ENCODE measurements at places on chromosomes 1 and 21.
A peak's percentile ranks its signal among the peaks of the same experiment; 100 is the strongest.

DNA sequence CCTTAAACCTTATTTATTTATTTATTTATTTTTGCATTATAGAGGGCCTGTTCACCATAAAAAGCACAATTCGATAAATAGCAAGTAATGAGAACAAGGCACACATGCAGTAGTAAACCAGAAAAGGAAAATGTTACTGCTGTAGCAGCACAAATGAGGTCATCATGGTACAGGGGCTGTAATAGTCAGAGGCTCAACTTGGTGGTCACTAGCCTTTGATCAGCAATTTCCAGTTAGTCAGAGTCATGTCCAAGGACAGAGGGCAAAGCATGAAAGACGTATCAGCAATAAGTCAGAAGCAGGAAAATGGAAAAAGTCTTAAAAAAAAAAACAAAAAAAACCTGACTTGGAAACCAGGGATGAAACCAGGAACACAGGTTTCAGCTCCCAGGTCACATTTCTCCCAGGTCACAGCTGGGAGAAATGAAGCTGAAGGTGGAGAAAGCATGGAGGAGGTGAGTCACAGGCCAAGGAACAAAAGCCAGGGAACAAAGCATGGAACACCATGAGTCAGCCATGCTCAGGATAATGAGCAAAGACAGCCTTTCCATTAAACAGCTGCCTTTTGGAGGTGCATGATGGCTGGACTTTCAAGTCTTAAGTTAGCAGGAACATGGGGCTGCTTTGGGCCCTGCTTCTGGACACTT, 556.3 kb downstream of the LTN1 start:
- peak; percentile 45 for DNase-seq

DNA sequence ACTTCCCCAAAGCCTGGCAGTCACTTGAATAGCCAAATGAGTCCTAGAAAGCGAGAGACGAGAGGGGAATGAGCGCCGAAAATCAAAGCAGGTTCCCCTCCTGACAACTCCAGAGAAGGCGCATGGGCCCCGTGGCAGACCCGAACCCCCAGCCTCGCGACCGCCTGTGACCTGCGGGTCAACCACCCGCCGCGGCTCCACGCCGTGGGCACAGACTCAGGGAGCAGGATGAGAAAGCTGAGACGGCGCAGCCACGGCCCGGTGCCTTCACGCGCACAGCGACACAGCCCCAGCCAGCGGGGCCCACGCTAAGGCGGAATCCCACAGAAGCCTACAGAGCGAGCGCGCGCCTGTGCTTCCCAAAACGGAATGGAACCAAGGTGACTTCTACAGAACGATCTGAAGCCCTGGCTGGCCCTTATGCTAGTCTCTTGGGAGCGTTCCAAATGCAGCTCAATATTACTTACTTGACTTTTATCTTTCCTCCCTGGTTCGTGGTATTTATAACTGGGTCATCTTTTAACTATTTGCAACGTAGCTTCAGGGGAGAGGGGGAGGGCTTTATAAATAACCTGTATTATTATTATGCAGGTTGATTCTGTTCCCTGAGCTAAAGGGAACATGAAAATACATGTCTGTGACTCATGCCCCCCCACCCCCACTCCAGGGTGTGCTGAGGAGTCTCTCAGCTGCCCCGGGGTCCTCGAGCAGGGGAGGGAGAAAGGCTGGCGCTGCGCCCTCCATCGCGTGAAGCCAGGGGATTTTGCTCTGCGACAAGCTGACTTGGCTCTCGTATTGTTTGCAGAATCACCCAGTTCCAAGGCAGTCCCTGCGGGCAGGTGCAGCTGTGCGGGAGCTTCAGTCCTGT, 1.7 kb downstream of the TSPEAR start:
- DNase-seq: peak; percentile 9

DNA sequence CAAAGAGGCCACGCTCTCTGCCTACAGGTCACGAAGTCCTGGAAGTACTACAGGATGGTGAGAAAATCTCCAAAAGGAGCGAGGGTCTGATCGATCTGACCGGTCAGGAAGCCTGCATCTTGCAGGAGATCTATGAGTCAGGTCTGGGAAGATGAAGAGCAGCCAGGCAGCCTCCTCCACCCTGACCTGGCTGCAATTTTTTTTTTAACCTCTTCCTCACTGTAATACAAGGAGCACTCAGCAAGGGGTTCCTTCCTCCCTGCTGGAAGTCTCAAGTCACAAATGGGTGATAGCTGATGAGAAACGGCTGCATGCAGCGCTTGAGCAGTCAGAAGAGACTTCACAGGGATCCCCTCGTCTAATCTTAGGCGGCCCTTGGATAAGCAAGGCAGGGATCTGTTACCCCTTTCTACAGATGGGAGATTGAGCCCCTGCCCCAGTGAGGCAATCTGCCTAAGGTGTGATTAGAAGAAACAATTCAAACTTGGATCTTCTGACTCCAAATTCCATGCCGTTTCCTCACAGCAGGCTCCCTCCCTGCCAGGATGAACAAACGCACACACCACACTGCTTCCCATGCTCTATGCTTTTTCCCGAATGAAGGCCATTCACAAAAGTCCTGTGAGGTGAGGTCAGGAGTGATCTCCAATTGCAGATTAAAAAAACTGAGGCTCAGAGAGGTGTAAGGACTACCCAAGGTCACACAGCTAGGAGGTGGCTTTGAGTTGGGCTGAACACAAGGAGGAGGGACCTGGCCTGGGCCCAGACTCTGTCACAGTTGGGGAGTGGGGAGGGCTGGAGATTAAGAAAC, 48.3 kb downstream of the ECE1 start:
- DNase-seq: no peak

DNA sequence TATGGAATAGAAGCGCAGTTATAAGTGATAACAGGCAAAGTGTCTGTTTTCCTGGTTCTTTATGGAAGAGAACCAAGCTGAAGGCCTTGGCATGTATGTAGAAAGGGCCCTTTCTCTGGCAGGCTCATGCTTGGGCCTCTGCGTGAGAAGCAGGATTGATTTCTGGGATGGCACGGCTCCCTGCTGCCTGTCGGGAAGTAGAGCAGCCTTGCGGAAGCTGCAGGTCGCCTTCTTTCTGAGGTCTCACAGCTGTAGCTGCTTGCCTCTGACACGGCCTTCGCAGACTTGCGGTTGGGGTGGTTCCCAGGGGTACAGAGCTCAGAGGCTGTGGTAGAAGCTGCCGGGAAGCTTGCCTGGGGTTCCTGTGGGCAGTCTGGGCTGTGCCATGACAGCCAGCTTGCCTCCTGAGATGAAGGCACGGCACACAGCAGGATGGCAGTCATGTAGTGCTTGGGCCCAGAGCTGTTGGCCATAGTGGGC, 39.4 kb downstream of the TRAPPC10 start:
- no peak for DNase-seq

- DNase-seq: no peak
These were observed 197.7 kb downstream of the NRIP1 start for GRCh38 chr21:14866859-14867765.

- no peak for DNase-seq
These were observed 159.1 kb downstream of the NFIA start for GRCh38 chr1:61241411-61241838.

DNA sequence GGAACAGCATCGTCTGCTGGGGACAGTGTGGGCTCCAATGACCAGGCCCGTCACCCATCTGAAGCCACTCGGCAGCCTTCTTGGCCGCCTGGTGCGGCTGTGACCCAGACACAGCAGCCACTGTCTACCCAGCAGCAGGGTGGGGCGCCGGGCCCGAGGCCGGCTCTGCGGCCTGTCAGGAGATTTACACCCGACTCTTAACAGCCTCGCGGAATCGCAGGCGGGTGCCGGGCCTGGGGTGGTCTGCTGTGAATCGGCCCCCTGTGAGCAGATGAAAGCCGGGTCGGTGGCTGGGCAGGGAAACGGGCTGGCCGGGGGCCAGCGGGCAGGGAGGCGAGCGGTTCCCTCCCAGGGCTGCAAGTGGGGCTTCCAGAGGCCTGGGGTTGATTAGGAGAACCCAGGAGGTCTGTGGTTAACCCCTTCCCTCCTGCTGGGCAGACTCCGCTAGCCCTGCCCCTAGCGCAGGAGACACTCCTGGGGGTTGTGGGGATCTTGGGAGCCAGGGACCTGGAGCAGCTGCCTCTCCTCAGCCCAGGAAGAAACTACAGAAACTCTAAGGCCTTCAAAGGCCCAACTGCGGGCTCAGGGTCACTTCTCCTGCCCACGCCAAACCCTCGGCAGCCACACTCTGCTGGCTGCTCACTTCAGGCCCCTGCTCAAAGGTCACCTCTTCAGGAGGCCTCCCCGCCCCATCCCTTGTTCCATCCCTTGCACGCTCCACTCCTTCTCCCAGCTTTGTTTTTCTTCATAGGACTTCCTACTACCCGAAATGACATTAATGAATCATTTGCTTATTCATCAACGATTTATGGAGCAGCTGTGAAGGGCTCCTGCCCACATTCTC, 15.6 kb downstream of the RUNX3 start:
- peak; percentile 28 for DNase-seq
